ENCODE measurements at places on chromosomes 3 and 15.

GRCh38 chr3:13748276-13748879 is 131.5 kb downstream of the WNT7A start:
- DNase-seq = no peak

DNA sequence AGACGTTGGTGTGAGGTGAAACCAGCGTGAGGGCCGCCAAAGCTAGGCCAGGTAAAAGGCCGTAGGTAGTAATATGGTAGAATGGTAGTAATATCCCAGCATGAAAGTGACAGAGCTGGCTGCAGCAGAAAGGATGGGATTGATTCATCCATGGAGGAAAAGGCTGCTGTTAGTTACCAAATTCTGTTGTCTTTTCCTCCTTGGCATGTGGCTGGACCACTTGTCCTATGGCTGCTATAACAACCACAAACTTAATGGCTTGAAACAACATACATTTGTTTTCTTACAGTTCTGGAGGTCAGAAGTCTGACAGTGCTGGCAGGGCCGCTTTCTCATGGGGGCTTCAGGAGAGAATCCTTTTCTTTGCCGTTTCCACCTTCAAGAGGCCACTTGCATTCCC is 47.8 kb upstream of the CHST2 start:
- DNase-seq = no peak

GRCh38 chr3:196609805-196610515 is 29.5 kb upstream of the NRROS start:
- no peak for DNase-seq

DNA sequence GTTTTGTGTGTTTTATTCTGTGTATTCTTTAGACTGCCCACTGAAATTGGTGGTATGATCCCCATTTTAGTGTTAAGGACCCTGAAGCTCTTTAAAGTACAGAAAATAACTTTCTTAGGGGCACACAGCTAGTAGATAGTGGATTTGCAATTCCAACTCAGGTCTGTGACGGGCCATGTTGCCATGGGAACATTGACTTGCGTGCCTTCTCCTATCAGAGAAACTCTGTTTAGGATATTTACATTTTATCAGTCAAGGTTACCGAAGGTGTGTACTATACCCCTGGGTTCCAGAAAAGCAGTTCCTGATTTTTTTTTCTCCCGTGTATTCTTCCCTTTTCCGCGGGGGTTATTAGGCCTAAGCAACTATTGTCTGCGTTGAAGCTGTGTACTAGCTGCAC is 19.4 kb downstream of the MYZAP start:
- no peak for DNase-seq

DNA sequence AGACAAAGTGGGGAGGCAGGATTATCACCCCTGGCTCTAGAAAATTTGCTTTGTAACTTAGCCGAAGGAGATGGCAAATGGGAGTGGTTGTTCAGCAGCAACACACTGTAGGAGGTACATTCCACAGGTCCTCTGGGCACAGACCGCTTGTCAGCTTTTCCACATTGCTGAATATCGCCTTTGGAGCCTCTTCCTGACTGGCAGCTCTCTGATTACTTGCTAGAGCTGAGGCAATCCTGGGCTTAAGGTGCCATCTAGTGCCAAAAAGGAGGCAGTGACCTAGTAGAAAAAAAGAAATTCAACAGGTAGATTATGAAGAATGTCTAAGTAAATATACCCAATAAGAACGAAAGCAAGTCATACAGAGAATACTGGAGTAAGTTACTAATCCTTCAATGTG is 13.1 kb upstream of the SCN5A start:
- peak; percentile 11 for DNase-seq

- DNase-seq = peak; percentile 44
Measured at GRCh38 chr15:42581272-42581730, 5.9 kb downstream of the STARD9 start.

- no peak for DNase-seq
Measured at GRCh38 chr3:38271553-38271952, 5.9 kb downstream of the SLC22A13 start.

GRCh38 chr3:10528046-10528445 is 22.7 kb upstream of the ATP2B2 start:
- DNase-seq = no peak

DNA sequence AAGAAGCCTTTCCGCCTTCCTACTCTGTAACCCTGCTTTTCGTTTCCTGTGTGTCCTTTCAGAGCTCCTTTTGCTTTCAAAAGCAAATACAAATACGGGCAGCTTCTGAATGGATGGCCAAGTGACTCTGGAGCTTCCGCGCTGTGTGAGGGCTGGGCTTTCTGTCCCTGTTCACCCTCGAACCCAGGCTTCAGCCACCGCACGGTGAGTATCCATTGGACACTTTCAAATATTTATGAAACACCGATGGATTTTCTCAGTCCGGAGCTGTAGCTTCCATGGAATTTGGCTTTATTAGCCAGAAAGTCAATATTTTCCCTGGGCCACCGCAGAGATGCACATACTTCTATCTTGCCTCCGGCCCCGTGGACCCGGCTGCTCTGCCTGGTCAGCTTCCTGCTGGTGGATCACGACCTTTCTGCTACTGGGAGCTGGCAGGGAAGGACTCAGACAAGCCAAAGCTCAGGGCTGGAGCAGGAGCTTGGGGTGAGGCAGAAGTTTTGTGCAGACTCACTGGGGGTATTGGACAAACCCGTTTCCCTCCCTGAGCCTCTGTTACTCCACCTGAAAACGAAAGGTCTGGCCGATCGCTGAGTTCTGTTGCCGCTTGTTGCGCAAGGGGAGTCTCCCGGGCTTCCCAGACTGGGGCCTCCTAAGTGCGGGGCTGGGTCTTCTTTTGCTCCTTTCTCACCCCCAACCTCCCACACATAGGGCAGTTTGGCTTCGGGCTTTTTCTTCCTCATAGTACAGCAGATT is 63.6 kb downstream of the LINGO1 start:
- no peak for DNase-seq

DNA sequence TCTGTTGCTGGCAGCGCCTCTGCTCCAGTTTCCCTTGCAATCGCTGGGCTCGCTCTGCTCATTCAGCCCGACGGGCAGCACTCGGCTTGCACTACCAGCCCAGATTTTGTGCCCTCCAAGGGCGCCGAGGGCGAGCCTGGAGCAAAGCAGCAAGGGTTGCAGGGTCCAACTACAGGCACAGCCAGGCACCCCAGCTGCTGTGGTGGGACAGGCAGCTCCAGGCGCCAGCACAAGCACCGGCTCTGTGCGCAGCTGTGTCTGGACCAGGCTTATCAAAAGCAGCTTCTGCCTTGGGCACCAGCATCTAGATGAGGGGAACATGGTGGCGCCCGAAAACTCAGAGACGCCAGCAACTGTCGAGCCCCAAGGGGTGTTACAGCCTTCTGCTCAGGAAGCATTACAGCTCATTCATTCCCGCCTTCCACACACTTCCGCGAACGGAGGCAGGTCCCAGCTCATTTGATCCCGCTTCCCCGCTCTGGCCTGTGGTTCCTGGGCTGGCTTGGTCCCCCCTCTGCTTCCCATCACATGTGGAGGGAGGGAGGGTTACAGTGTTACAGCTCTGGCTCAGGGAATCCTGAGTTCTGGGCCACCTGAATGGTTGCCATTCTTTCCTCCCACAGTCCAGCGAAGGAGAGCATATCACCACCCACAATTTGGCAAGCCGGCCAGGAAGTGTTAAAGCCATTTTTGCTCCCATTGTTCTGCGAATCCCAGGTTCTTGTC is 409.9 kb upstream of the ALCAM start:
- no peak for DNase-seq

GRCh38 chr15:45539680-45540079 is 17.1 kb upstream of the SLC30A4 start:
- no peak for DNase-seq

DNA sequence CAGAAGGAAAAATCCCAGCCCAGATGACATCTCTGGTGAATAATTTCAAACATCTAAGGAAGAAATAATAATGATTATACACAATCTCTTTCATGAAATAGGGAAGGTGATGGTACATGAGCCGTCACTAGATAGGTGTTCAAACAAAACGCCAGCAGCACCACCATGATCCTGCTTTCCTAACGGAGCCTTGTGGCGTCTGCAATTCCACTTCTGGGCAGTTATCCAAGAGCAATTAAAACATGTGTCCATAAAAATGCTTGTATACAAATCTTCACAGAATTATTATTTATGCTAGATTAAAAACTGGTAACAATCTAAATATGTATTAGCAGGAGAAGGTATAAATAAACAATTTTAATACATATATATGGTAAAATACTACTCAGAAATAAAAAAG is 33.7 kb downstream of the RTP4 start:
- DNase-seq = no peak

GRCh38 chr3:34066328-34066727 is 267.9 kb downstream of the PDCD6IP start:
- no peak for DNase-seq

DNA sequence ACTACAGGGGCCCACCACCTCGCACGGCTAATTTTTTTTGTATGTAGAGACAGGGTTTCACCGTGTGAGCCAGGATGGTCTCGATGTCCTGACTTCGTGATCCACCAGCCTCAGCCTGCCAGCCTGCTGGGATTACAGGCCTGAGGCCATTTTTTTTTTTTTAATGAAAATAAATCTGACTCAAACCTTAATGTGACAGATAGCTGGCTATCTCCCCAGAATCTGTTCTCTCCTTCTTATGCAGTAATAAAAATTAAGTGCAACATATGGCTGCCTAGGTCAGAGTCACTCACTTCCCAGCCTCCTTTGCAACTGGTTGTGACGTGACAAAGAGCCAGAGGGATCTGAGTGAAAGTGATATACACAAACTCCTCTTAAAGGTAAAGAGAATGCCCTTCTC is 53.0 kb downstream of the ZNF148 start:
- peak; percentile 84 for DNase-seq

DNA sequence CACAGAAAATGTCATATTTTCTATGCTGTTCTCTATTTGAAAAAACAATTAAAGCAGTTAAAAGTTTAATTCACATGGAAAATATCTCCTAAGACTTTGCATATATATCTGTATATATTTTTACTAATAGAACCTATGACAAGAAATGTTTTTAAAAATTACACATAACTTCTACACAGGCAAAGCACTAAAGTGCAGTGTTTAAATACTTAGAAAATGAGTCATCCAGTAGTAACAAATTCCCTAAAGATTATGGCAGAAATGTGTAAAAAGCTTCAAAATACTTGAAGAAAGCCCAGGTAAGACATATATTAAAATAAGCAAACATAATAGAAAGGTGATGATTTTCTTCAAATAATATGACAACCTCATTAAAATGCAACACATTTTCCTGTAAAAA is 236.6 kb downstream of the TBC1D5 start:
- DNase-seq = no peak

- peak; percentile 79 for DNase-seq
Measured at GRCh38 chr15:44215594-44215993, 20.5 kb upstream of the FRMD5 start.

GRCh38 chr3:157026091-157026490 is 133.9 kb downstream of the CCNL1 start:
- peak; percentile 27 for DNase-seq

GRCh38 chr3:7194071-7194835 is 333.3 kb downstream of the GRM7 start:
- no peak for DNase-seq

- no peak for DNase-seq
Measured at GRCh38 chr3:190608850-190609589, 95.1 kb downstream of the IL1RAP start.

- DNase-seq = no peak
Measured at GRCh38 chr3:143242101-143242500, 122.5 kb downstream of the CHST2 start.

DNA sequence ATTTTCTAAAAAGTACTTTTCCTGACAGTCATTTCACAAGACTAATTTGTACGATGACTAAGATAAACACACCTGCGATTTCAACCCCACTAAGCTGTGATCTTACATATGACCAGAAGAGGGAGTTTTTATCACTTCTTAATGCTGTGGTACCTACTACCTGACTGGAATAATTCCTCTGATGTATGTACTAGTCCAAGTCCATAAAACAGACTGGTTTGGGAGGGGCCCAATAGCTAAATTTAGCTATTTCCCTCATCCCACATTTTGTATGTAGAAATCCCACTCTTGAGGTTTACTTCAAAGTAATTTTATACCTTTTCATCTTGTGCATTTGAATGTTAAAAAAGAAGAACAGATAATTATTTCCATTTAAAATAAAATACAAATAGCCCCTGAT is 49.7 kb upstream of the SCAANT1 start:
- no peak for DNase-seq

- DNase-seq = no peak
Measured at GRCh38 chr3:44301746-44302145, 36.8 kb upstream of the TCAIM start.

- peak; percentile 93 for DNase-seq
Measured at GRCh38 chr3:190076601-190077394, 43.9 kb downstream of the P3H2 start.

DNA sequence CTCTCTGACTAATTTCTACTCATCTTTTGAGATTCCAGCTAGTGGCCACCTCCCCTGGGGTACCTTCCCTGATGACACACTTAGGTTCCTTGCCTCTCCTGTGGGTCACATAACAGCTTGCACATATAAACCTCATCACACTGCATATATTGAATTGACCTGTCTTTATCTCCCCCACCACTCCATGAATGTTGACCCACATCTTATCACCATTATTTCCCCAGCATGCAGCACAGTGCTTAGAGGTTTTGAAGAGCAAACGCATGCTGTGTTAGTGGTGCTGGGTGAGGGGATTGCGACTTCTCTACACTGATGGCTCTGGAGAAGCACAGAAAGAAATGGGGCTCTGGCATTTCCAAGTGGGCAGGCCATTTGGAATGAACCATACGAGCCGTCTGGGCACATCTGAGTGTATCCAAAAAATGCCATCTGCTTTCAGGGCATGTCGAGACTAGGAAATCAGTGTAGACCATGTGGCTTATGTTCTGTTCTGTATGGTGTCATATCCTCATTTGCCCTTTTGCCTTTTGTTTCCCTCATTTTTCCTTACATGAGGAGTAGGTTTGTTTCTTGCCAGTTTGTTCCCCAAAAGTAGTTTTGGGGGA is 333.2 kb upstream of the TRIM42 start:
- no peak for DNase-seq

- no peak for DNase-seq
Measured at GRCh38 chr15:74635228-74635627, 19.6 kb downstream of the CLK3 start.

DNA sequence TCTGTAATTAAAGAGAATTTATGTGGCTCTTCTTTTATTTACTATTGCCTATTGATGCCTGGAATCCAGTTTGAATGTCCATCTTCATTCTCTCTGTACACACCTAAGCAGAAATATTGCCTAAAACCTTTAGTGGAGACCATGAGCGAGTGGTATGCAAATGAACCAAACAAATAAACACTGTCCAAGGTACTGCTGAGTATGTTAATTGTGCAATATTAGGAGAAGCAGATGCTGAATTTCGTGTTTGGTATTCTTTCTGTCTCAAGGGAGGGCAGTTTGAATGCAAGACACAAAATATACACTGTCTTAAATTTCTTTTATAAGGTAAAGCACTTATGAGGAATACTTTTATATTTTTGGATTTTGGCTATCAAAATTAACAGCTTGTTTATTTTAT is 440.9 kb downstream of the RBMS3 start:
- peak; percentile 8 for DNase-seq

- DNase-seq = no peak
Measured at GRCh38 chr3:138197058-138197457, 10.0 kb downstream of the ARMC8 start.

- DNase-seq = no peak
Measured at GRCh38 chr15:28915041-28915810, 29.5 kb downstream of the APBA2 start.

GRCh38 chr3:120341658-120342346 is 7.4 kb downstream of the LRRC58 start:
- DNase-seq = no peak

- no peak for DNase-seq
Measured at GRCh38 chr3:138127636-138128365, 4.4 kb downstream of the A4GNT start.

- DNase-seq = no peak
Measured at GRCh38 chr3:81214631-81215030, 546.8 kb downstream of the GBE1 start.
